AG04449 (cell line): ENCODE measurements at places on chromosomes 4 and X.

DNA sequence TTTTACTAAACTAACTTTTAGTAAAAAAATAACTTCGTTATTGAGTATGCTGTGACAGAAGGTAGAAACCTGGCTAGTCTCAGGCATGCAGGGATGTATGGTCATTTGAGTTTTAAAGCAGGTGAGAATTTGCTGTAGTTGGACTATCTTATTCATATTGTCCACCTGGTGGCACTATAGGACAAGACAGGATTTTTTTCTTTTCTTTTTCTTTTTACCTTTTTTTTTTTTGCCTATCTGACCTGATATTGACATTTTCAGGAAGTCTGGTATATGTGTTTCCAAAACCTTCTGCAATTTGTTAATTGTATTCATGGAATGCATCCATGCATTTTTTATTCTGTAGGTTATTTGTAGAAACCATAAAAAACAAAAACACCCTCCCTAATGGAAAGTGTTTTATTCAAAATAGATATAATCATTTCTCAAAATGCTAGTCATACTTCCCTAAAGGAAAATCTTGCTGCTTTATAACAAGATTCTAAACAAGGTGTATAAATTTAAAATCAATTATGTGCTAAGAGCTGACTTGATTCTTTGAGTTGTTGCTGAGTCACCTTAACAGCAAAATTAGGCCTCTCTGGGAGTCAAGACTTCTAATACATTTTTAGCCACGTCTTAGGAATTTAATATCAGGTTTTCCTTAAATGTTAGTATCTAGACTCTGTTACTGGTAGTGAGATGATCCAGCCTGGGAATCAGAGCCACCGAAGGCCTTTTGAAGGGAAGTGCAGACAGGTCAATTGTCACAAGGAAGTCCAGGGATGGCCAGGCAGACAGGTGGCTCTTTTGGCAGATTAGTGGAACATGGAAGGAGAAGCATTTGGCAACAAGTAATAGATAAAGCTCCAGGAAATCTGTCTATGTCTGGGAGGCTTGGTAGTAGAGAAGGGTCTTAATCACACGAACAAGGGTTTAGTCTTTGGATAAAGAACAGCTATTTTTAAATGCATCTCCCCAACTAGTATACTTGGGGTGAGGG is 201.3 kb upstream of the GNPDA2 start:
- DNase-seq = no peak

DNA sequence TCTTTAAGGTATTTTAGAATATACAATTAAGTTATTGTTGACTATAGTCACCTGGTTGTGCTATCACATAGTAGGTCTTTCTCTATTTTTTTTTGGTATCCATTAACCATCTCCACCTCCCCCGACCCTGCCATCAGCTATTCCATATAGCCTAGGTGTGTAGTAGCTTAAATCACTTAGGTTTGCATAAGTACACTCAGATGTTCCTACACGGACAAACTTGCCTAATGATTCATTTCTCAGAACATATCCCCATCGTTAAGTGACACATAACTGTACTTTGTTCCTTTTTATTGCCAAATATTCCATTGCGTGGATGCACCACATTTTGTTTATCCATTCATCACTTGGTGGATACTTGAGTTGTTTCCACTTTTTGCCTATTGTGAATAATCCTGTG is 67.9 kb downstream of the SLAIN2 start:
- DNase-seq = no peak

GRCh38 chr4:82624819-82625218 is 63.0 kb upstream of the TMEM150C start:
- no peak for DNase-seq

DNA sequence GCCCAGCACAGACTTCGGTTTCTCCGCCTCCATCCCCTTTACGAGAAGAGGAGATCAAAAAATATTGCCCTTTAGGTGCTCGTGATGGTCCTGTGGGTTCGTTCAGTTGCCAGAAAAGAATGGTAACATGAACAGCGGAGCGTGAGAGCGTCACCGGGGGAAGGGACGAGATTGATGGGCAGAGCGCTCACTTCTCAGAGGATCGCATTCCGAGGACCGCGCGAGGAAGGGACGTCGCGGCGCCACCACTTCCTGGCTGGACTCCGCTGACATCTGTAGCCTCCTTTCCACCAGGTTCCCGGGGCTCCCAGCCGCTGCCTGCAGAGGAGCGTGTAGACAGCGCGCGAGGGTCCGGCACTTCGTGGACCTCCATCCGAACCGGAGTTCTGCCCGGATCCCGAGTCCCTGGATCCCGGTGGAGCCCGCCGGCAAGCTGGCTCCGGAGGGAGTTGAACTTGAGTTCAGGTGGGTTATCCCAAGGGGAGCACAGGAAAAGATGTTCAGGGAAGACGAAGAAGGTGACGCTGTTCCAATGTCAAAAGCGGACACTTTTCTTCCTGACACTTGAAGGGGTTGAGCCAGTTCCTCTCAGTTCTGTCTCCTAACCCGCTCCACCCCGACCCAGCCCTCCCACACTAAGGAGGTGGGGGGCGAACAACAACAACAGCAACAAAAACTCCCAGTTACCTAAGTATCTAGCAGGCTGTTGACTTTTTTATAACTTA is 484 bp downstream of the GALNTL6 start:
- no peak for DNase-seq

DNA sequence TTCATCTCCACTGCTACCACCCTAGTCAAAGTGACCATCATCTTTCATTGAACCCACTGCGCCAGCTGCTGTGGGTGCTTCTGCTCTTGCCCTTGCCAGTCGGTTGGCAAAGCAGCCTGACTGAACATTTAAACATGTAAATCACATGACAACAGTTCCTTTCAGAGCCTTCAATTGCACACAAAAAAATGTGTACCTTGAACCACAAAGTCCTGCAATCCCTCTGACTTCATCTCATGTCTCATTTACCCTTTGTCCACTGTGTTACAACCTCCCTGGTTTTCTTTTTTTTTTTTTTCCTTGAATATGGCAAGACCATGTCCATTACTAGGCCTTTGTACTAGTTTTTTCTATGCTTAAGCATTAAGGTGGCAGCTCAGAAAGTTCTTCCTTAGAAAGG is 183.5 kb downstream of the GBA3 start:
- DNase-seq = no peak

DNA sequence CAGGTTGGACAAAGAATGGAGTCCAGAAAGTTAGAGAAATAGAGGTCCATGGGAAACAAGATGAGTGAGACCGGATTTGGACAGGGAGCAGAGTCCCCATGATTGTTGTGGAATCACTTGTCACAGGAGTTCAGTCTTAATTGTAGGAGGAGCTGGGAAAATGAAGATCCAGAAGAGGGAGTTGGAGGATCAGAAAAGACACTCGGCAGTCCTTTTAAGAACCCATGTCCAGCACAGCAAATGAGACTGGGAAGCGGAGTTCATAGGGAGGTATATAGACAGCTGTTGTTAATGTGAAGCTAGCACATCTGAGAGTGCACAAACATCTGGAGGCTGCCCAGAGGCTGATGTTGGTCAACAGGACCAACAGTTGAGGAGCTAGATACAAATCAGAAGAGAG is 111.4 kb upstream of the RXFP1 start:
- no peak for DNase-seq

GRCh38 chr4:100721077-100721476 is 203.3 kb upstream of the EMCN start:
- no peak for DNase-seq

DNA sequence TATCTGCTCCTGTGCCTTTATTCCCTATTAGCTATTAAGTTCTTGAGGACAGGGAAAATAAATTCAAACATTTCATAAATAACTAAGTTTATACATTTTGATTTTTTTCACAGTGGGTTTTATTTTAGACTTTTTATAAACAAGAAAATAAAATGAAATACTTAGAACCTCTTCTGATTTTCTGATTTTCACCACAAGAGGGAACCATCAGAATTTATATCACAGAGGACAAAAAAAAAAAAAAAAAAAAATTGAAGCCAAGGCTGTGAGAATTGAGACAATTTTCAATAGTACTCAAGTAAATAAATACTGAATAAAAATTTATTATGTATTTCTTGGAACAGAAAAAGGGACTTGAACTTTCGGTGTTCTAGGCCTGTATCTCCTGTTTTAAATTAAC is 288.1 kb downstream of the SH3BGRL start:
- DNase-seq = no peak

DNA sequence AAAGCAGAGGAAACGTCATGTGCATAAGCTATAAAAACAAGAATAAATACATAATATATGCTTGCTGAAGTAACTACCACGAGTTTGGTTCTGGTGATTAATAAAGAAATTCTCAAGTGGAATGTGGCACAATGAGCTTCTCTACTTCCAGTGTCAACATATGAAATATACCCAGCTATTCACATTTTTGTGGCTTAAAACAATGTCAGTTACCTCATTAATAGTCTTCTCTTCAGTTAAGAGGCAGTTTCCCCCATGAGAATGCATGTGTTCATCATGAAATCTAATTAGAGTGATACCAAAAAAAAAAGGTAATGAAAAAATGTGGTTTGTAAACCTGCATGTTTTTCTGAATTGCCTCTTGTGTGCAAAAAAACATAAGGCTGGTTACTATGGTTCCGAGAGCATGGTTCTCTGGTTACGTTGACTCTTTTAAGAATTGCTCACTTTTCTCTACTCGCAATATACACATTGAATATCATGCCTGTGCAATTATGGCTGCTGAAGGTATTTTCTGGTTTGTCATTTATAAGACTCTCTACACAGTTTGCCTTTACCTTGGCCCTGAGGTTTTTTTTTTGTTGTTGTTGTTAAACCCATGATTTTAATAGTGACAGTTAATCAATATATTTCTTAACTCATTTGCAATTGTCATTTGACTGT is 108.2 kb downstream of the PCDH7 start:
- peak; percentile 16 for DNase-seq
